ENCODE measurements at places on chromosomes 5 and 9. TPM values are rescaled to one million over a fixed set of nuclear protein-coding genes. Genes with fewer than 3 reads are reported as not detected.

DNA sequence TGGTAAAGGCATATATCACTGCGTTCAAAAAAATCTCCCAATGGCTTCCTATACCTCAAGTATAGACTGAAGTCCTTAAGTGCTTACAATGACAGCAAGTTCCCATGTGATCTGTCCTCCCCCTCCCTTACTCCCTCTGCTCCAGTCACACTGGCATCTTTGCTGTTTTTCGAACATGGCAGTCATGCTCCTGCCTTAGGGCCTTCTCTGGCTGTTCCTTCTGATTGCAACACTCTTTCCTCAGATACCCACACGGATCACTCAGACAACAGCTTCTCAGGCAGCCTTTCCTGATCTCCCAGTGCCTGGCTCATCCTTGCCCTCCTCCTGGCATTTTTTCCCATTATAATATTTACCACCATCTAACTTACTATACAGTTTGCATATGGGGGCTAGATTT lies 232.8 kb downstream of the ARHGEF28 start:
- no peaks in the 10 kb centered on the region for H3K36me3 ChIP-seq
- DNase-seq, result no peak
- peaks cover 4% of the 10 kb centered on the region for H3K4me1 ChIP-seq
- H3K4me3 ChIP-seq, result no peak overlapping the region

- no peaks in the 10 kb centered on the region for H3K27me3 ChIP-seq
- no peak for DNase-seq
- H3K4me1 ChIP-seq, result peaks cover 4% of the 10 kb centered on the region
- H3K27ac ChIP-seq, result no peak overlapping the region
- no peak overlapping the region for H3K4me3 ChIP-seq
Measured at GRCh38 chr5:138944527-138945322, 69.6 kb upstream of the LRRTM2 start.

DNA sequence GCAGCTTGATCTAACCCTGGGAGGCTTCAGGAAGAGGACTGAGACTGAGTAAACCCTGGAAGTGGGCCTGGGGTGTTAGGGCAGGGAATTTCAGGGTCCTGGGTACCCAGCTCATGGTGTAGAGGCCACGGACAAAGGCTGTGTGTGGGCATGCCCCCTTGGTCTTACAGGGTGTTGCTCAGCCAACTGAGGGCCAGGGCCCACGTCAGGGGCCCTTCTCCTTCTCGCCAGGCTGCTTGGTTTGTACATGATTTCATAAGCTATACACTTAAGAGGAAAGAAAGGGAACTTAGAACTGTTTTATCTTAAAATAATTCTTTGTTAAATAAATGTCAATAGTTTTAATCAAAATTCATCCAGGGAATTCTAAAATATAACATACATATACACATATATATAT lies 95.4 kb downstream of the TLE4 start:
- H3K36me3 ChIP-seq, result no peaks in the 10 kb centered on the region
- no peaks in the 10 kb centered on the region for H3K27me3 ChIP-seq
- no peak for DNase-seq
- no peak overlapping the region for H3K4me3 ChIP-seq

DNA sequence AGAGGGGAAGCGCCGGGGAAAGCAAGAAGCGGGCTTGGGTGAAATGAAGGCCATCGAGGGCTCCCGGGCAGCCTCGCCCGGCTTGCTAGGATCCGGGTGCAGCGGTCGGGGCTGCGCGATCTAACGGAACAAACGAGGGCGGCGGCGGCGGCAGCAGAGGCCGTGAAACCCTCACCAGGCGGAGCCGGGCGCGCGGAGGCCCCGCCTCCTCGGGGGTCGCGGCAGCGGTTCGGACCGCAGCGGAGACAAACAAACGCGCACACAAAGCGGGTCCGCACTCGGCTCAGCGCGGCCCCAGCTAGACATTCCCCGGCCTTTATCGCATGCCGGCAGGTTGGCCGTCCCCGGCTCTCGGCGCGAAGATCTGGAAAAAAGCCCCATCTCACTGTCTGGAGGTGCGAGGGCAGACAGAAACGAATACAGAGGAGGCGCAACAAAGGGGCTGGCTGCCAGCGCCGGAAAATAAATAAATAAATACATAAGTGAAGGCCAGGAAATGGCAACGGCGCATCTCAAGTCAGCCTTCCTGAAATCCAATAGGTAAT lies 10.5 kb upstream of the TRIM36 start:
- peak overlapping the region; percentile 36 for H3K4me3 ChIP-seq
- no peaks in the 10 kb centered on the region for H3K36me3 ChIP-seq
- H3K4me1 ChIP-seq, result peaks cover 3% of the 10 kb centered on the region
- no peaks in the 10 kb centered on the region for H3K27me3 ChIP-seq
- H3K27ac ChIP-seq, result peak overlapping the region; percentile 13
- peak; percentile 49 for DNase-seq

GRCh38 chr9:36755019-36755418 lies 182.3 kb downstream of the MELK start:
- H3K4me1 ChIP-seq, result no peaks in the 10 kb centered on the region
- H3K27ac ChIP-seq, result no peak overlapping the region
- H3K36me3 ChIP-seq, result no peaks in the 10 kb centered on the region
- H3K27me3 ChIP-seq, result no peaks in the 10 kb centered on the region
- H3K4me3 ChIP-seq, result no peak overlapping the region

- peaks cover 2% of the 10 kb centered on the region for H3K4me1 ChIP-seq
- no peak for DNase-seq
- peak overlapping the region; percentile 46 for H3K4me3 ChIP-seq
- peak overlapping the region; percentile 62 for H3K27ac ChIP-seq
- H3K36me3 ChIP-seq, result no peaks in the 10 kb centered on the region
Measured at GRCh38 chr5:140631831-140632365, 1.1 kb downstream of the CD14 start.

- H3K36me3 ChIP-seq, result no peaks in the 10 kb centered on the region
- DNase-seq, result no peak
- H3K4me3 ChIP-seq, result no peak overlapping the region
- H3K4me1 ChIP-seq, result no peaks in the 10 kb centered on the region
Measured at GRCh38 chr5:86684222-86684621, 66.5 kb downstream of the COX7C start.

GRCh38 chr5:139636975-139637408 lies 11.2 kb upstream of the CXXC5 start:
- peak overlapping the region; percentile 47 for H3K4me3 ChIP-seq
- no peak overlapping the region for H3K27ac ChIP-seq
- H3K4me1 ChIP-seq, result peaks cover 8% of the 10 kb centered on the region
- H3K27me3 ChIP-seq, result no peaks in the 10 kb centered on the region
- no peak for DNase-seq

Gene AFAP1L1
- total RNA-seq, result 3.2 TPM

Gene CEP72
- total RNA-seq, result 7.7 TPM
